IMR-90 (cell line): ENCODE measurements at places on chromosomes 7 and 10. TPM values are rescaled to one million over a fixed set of nuclear protein-coding genes. Genes with fewer than 3 reads are reported as not detected.
A peak's percentile ranks its signal among the peaks of the same experiment; 100 is the strongest.

DNA sequence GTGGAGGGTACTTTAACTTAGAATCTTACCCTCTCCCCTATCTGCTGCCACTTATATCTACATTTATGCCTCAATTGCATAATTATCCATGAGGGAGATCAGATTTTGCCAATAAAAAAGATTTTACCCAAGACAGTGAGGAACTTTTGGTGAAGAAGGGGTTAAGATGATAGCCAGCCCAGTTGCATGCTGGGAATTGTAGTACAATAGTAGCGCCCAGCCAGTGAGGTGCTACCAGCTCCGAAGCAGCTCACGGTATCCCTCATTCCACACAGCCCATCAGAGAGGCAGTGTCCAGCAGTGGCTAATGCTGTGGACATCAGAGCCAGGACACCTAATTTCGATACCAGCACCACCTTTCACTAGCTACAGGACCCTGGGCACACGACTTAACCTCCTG is 5.9 kb upstream of the LGI1 start:
- H3K4me1 ChIP-seq, result no peaks in the 10 kb centered on the region; the same call in 1 of the 2 replicates
- no peak overlapping the region for H3K4me3 ChIP-seq
- H3K27ac ChIP-seq, result no peak overlapping the region
- peaks cover 26% of the 10 kb centered on the region for H3K27me3 ChIP-seq

DNA sequence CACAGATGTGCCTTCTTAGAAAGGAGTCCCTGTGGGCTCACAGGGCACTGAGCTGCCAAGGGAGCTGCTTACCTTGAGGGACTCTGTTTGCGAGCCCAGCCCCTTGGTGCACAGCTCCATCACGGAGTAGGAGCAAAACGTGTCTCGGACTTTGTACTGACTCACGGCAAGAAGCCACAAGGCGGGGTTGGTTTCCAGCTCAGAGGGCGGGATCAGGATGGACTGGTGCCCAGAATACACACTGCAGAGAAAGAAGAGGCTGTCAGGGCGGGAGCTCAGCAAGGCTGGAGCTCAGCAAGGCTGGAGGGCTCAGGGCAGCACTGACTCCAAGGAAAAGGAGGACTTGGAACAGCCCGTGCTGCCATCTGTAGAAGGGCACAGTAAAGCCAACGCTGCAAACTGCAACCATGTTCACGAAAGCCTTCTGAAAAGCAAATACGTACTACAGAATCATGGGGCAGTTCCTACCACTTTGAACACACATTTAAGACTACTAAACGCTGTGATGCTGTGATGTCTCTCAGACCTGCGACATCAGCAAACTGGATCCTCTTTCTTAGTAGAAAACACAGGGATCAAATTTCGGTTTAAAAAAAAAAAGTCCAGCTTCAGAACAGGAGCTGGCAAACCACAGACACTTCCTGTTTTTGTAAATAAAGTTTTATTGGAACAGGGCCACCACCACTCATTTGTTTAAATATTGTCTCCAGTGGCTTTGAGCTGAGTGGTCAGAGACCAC is 194.3 kb downstream of the ZMYND11 start:
- peak; percentile 96 for DNase-seq
- peak overlapping the region; percentile 32; the same call in 1 of the 2 replicates for H3K4me3 ChIP-seq
- H3K36me3 ChIP-seq, result peaks cover 20% of the 10 kb centered on the region
- H3K27ac ChIP-seq, result peak overlapping the region; percentile 82
- peaks cover 2% of the 10 kb centered on the region for H3K4me1 ChIP-seq

DNA sequence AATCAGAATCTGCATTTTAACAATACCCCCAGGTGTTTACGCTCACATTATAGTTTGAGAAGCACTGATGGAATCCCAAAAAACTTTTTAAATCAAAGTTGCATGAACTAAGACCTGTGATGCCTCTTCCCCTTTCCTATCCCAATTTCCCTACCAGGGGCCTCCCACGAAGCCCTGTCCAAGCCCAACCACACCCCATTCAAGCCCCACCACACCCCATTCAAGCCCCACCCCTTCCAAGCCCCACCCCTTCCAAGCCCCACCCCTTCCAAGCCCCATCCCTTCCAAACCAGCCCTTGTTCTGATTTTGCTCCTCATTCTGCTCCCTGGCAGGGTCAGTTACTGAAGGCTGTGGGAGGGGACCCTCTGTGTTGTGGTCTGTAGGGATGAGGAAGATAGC is 9.8 kb upstream of the AQP1 start:
- no peak overlapping the region for H3K4me3 ChIP-seq
- H3K27ac ChIP-seq, result no peak overlapping the region
- no peaks in the 10 kb centered on the region for H3K36me3 ChIP-seq
- H3K4me1 ChIP-seq, result peaks cover 11% of the 10 kb centered on the region

DNA sequence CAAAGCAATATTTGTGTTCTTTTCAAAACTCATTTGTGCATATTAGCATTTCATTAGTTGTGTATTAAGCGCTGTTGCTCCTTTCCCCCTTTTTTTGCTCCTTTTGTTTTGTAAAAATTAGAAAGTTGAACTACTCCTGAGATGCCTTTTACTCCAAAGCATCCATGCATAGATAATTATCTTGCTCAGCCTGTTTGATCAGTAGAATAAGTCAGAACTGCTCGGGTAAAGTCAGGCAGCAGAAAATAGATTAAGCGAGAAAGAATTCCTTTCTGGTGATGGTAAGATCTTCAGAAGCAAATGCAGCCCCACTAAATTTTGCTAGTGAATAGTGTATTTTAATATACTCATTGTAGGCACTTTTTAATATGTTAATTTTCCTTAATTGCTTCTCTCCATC is 227.1 kb downstream of the TEX36 start:
- H3K36me3 ChIP-seq, result no peaks in the 10 kb centered on the region
- no peak overlapping the region for H3K4me3 ChIP-seq
- peaks cover 4% of the 10 kb centered on the region for H3K27me3 ChIP-seq
- no peak overlapping the region for H3K27ac ChIP-seq

Gene TCAF2
- total RNA-seq, result 3.3 and 3.4 TPM in 2 replicates

GRCh38 chr7:69837387-69838068 is 239.3 kb downstream of the AUTS2 start:
- no peaks in the 10 kb centered on the region for H3K27me3 ChIP-seq
- no peak overlapping the region for H3K27ac ChIP-seq
- no peak overlapping the region for H3K4me3 ChIP-seq

Gene ELOVL3
- total RNA-seq, result 0.28 and 0.36 TPM in 2 replicates
